Skin of body (tissue), 3 donors: ENCODE measurements at places on chromosomes 2 and 18. TPM values are rescaled to one million over a fixed set of nuclear protein-coding genes. Genes with fewer than 3 reads are reported as not detected.

- DNase-seq: no peak
Observed at GRCh38 chr18:32271672-32272208, 81.9 kb downstream of the MEP1B start.

DNA sequence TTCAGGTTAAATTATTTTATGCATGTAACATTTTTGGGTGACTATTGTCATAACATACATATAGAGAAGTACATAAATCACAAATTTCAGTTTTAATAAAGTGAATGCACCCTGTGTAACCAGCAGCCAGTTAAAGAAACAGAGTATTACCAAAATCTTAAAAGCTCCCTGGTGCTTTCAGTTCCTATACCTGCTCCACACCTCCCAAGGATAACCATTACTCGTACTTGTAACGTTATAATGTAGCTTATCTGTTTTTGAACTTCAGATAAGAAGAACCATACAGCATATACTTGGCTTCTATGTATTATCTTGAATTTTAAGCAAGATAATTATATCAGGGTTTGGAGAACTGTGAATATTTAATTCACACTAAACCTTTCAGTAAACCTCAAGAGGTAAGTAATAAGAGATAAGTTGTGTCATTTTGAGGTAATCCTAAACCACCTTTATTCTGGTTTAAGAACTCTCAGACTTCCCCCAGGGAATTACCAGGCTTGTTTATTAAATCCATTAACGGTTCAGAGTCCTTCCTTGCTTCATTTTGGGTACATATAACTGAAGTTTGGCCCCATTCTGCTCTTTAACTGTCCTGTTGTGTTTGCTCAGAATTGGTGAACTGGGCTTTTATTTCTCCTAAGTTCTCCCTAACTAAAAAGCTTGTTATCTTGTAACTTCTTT, 58.6 kb downstream of the LCLAT1 start:
- DNase-seq: no peak

GRCh38 chr2:44515416-44515815, 153.7 kb downstream of the CAMKMT start:
- DNase-seq: no peak

DNA sequence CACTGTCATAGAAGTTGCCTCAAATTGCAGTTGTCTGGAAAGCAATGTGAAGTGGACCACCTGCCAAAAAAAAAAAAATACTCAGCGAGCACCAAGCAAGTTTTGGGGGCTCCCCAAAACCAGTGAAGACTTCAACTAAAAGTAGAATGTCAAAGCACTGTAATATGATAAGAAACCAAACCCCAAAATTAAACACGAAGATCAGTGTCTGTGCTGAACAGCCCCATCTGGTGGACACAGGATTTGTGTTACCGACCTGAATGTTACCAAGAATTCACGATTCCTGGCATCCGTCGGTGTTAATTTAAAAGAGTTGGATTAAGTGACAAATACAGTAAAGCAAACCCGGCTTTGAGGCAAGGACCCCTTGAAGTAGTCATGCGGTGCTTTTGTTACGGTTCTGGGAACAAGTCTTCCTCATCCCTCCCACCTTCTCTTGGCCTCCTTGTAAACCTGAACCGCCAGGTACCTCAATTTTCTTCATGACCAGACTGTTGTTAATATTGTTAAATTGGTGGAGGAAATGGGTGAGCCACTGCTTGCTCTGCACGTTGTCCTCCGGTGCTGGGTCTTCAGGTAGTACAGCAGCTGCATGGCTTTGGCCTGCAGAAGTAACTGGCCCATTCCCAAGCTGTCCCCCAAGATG, 31.3 kb upstream of the SSB start:
- peak; percentile 34 for DNase-seq

DNA sequence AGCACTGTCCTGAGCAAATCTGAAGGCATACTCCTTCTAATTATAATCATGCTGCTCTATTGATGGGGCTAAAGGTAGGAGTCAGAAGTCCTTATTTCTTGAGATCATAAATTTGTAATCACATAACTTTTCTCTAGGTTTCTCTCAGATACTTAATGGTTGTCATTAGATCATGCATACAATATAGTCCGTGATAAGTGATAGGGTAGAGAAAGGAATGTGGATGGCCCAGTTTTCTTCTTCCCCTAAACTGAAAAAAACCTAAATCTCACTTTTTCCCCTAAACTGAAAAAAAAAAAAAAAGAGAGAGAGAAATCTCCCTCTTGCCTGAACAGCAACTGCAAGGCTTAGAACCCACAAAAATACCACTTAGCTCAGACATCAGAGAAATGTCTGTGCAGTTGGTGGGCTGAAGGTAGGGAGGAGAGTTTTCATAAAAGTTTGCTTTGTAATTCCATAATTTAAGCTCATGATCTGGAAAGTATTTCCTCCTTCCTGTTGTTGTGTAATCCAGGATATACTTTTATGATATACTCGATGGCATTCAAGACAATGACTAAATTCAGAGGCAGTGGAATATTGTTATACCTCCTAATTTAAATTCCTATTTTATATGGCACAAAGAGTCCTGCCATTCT, 79.3 kb upstream of the ITPRID2 start:
- no peak for DNase-seq

DNA sequence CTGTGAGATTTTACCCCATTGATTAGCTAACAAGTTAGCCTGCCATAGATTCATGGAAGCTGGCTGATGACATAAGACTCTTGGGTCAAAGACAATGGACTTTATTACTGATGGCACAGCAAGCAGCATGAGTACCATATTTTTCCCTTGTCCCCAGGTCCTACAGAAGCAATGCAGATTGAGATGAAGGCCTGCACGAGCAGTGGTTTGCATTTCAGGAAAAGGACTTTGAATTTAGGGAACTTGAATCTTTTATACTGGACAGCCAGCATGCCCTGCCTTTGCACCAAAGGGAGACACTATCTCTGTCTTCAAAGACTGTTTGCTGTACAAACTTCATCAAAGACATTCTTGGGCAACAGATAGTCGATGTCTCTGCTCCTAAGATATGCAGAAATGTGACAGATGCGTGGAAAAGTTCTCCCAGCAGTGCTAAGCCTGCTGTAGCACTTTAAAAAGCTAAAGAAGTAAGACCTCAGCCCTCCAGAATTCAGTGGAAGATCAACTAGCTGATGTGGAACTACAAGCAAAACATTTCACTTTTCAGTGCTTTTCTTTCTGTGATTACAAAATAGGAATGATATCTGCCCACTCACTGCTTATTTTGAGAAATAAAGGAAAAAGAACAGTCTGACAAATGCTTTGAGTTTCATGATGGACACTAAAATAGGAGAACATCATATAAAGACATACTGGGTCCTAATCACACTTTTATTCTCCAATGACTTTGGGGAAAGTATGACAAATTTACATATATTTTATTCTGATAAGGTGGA, 44.4 kb upstream of the TANK start:
- DNase-seq: no peak

DNA sequence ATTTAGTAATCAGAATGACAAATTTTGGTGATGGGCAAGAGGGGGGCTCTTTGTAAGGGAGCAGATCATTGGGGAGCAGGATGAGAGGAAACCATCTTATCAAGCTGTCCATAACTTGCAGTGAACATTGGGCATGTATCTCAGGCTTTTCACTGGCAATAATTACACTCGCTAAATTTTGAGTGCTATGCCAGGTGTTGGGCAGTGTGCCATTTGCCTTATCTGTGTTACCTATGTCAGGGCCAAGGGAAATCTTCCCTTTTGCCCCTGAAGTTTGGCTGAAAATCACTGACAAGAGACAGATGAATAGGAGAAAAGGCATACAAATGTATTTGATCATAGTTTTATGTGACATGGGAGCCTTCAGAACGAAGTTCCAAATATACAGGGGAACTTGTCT, 39.0 kb downstream of the NOSTRIN start:
- no peak for DNase-seq

GRCh38 chr18:39162013-39162827, 1596.6 kb upstream of the CELF4 start:
- no peak for DNase-seq

DNA sequence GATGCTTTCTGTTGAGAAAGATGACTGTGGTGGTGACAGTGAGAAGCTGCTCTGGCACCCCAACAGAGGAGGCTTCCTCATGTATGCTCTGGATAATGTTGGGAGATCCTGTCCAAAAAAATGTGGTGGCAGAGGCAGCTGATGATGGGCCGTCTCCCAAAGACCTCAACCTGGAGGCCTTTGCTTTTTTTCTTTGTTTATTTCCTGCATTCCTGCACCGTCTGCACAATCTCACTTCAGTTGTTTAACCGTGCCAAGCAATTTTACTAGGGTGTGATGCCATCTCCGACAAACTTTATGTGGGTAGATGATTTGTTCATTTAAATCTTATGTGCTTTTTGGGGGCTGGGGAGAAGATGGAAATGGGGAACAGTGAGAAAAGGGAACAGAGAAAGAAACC, 62.2 kb upstream of the IGFBP5 start:
- no peak for DNase-seq

DNA sequence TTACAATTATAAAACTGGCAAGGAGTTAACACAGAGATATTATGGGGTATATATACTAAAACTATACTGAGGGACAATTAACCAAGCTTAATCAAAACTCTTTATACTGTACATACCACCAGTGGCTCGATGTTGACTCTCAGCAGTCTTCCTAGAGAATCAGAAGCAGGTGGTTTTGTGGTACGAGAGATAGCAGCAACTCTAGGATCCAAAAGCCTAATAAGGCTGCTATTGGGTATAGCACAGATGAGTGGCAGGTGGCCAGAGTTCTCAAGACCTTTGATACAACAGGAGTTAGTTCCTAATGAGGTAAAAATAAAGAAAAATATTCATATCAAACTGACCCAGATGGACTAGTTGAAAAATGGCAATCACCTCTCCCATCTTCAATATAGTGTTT, 45.5 kb upstream of the COL5A2 start:
- no peak for DNase-seq

DNA sequence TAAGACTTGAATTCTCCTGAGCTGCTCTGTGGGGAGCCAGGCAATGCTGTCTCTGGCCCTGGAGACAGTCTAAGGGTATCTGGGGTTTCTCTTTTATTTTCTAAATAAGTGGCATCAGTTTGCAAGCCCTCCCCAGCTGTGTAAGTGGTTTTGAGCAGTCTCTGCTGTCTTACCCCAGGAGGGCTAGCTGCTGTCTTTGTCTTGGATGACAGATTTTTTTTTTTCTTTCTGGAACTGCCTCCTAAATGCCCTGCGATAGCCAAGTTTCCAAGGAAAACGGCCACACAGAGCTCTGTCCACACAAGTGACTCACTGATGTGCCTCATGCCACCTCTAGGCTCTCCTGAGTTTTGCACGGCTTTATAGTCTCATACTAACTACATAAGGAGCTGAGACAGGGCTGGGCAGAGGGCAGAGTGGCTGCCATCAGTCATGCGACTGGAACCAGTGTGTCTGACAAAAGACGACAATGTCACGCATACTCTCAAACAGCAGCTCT, 37.2 kb upstream of the THOC1 start:
- DNase-seq: no peak

DNA sequence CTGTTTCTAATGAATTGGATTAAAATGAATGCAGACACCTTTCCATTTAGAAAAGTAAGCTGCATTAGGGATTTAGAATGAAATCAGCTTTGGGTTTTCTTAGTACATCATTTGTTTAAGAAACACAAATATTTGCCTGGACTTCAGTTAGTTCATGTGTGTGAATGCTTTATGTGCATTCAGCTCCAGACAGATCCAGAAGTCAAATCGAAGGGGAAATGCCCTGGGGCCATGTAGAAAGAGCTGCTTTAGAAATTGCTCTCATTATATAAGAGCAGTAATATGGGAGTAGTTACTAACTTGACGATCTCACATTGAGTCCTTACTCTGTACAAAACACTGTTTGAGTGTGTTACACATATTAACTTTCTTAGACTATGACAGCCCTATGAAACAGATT, 88.0 kb upstream of the TTC39C start:
- no peak for DNase-seq

GRCh38 chr18:8871489-8871888, 166.1 kb downstream of the MTCL1 start:
- no peak for DNase-seq

- no peak for DNase-seq
Observed at GRCh38 chr18:52499016-52499415, 159.0 kb downstream of the DCC start.

DNA sequence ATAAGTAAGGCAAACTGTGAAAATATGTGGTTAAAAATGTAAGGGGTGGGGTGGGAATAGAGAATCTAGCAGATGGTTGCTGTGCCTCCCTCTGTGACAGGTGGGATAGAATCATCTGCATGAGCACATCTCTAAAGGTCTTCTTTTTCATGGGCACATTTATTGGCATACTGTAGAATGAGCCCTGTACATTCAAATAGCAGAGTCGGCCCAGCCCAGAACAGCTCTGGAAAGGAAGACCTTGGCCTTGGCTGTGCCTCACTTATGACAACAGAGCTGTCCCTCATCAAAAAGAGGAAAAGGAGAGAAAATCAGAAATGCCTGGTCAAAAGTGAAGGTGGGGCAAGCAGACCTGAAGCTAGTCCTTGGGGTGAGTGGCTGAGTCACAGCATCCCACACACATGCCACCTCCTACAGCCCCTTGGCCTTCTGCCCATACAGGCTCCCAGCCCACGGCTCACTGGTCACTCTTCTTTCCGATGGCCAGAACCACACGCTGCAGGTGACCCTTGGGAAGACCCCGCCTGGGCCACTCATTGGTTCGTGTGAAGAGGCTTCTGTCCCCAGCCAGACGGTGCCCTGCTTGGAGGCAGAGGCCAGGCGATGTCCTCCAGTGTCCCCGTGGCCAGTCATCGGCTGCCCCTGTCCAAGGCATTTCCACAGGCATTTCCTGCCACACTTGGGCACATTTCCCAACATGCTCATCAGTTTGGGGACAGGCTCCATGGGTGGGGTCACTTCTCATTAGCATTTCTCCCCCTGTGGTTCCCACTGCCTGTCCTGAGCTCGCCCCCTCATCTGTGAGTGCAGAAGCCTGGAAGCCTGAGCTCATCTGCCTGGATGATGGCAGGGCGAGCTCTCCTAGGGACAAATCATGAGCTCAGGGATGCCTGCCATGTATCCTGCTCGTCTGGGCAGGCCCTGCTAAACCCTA, 113.6 kb downstream of the MCFD2 start:
- no peak for DNase-seq

DNA sequence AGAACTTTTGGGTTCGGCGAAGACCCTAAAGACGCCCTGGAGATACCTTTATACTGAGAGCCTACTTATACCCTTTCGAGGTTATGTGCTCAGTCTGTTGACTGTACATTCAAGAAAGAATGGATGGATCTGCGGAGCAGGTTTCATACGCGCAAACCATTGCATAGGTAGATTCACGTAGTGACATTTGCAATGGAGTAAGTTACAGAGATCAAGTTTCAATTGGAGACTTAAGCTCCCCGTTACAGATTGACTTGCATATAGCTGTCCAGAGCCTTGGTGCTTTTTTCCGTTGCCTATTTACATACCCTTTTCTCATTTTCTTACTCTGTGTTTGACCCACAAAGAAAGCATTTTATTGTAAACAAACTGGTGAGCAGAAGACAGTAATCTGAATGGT, 923 bp downstream of the PSMD1 start:
- DNase-seq: no peak

- no peak for DNase-seq
Observed at GRCh38 chr18:51622702-51623101, 425.2 kb upstream of the MEX3C start.

The PMS1 gene
- 27.5 TPM for total RNA-seq

The MPV17 gene
- 34.9 TPM for total RNA-seq

The ATP6V1C2 gene
- total RNA-seq: 56.8 TPM

The UGT1A6 gene
- total RNA-seq: 3.0 TPM

The MC5R gene
- not detected for total RNA-seq

The LIMS2 gene
- 3.8 TPM for total RNA-seq

The ZBTB14 gene
- total RNA-seq: 9.4 TPM

The AKAIN1 gene
- not detected for total RNA-seq

The SEC11C gene
- 7.6 TPM for total RNA-seq

The CAPN10 gene
- 10.9 TPM for total RNA-seq

The LYPD6B gene
- total RNA-seq: 12.3 TPM

The CNGA3 gene
- total RNA-seq: 0.10 TPM
